ENCODE measurements at places on chromosomes 7 and 10.

DNA sequence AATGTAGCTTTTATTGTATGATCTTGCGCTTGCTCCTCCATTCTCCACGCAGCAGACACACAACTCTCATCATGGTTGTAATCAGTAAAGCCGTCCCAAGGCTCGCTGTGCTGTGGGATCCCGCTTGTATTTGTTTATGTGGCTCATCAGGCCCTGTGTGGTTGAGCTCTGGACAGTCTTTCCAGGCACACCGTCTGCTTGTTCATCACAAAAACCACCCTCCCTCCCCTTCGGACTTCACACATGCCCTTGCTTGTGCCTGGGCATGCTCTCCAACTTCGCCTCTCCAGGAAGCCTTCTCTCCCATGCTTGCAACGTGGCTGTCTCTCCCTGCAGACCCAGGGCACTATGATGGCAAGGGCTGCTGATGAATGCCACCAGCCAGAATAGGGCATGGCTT lies 62.4 kb downstream of the HK1 start:
- DNase-seq: no peak

GRCh38 chr10:95793401-95794045 lies 37.6 kb downstream of the ENTPD1 start:
- DNase-seq: no peak

GRCh38 chr10:123841560-123841959 lies 50.0 kb downstream of the CPXM2 start:
- no peak for DNase-seq

DNA sequence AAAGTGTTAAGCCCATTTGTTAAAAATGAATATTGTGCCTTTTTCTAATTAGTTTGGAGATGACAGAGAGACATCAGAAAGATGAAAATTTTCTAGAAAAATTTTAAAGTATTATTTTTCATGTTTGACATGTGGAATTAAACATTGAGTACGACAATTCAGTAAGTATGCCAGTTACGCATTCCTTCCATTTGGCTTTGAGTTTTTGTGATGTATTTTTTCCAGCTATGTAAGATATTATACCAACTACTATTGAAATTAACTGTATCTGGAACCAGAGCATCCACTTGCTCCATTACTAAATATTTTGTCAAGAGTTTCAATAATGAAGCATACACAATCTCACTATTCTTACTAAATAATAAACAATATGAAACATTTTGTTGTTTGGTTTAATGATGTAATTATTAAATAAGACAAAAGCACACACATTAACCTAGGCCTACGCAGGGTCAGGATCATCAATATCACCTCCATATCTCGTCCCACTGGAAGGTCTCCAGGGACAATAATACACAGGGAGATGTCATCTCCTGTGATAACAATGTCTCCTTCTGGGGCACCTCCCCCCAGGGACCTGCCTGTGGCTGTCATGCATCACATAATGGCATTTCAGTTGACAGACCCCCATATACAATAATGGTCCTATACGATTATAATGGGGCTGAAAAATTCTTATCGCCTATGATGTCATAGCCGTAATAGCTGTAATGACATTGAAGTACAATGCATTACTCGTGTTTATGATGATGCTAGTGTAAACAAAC lies 274.1 kb downstream of the REEP3 start:
- DNase-seq: no peak

GRCh38 chr10:125629758-125630376 lies 53.1 kb downstream of the TEX36 start:
- DNase-seq: no peak

GRCh38 chr10:30052062-30052461 lies 7.3 kb downstream of the JCAD start:
- DNase-seq: no peak

- no peak for DNase-seq
Measured at GRCh38 chr10:125112697-125113494, 47.5 kb downstream of the CTBP2 start.

DNA sequence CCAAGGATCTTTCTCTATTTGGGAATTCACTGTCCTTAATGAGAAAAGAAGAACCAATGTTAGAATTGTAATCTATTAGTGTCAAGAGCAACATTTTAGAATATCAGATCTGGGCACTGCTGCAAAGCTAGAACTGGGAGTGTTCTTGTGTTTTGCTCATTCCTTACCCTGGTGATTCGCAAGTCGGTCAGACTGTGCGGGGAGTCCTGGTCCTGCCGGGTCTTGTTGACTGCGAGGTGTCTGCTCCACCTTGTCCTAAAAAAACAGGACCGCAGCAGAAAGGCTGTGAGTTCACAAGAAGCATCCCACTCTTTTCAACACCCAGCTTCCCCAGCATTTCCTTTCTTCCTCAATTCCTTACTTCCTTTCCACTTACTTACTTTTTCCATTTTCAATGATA lies 79.0 kb downstream of the GRB10 start:
- no peak for DNase-seq

DNA sequence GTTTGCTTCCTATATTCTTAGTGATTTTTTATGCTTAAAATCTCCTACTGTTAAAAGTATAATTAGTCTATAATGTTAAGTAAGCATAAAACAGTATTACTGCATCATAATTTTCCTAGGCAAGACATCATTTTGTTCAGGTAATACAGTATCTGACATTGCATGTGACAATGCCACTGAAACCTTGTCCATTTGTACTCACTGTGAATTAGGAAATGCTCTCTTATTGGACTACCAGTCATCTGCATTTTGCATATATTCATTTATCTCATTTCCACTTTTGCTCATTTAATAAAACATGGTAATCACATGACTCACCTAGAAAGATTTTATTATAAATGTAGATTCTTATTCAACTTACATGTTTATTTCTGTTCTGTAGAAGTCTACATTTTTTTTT lies 379.1 kb downstream of the ETV1 start:
- DNase-seq: no peak

Measured in caudate nucleus (tissue), 63 donors.